Activated T-helper 9 cell treated with anti-CD3 and anti-CD28 coated beads, Interleukin-2, amount 50 U/mL, for 16 hours (primary cell): ENCODE measurements at places on chromosomes 3 and 15.

GRCh38 chr15:85755471-85755870 is 39.3 kb downstream of the KLHL25 start:
- DNase-seq: no peak

DNA sequence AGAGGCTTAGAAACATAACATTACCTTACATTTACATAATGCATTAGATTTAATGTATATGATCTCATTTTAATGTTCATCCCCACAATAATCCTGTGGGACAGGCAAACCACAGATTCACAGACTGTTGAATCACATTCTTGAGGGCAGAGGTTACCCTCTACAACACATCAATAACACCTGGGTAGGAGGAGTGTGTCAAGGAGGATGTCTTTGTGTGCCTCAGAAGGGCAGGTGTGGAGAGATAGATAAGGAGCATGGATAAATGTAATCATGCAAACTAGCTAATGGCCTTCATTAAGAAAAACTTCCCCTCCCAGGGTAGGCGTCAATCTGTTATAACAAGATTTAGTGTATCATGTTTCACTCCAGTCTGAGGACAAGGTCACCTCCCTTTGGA is 12.9 kb upstream of the MB21D2 start:
- no peak for DNase-seq

DNA sequence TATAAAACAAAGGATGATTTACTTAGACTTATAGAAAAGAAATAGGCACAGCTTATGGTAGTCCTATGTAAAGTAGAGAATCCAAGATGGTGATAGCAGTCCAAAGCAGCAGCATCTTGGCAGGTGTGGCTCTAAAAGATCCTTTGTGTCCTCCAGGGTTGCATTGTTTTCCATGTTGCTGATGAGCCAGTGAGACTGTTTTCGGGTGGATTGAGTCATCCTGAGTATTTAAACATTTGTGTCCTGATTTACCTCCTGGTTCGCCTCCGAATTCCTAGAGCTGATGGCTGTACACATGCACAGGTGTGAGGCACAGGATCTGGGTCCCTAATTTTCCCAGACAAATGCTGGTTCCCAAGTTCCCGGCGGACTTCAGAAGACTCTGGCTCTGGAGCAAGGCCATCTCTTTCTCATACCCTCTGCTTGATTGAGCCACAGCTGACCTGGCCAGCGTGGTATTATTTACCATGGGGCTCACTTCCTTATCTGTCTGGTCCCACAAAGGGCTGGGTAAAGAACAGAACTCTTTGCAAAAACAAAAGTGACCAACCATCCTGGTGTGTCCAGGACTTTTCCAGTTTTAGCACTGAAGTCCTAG is 51.0 kb downstream of the ARNT2 start:
- no peak for DNase-seq

DNA sequence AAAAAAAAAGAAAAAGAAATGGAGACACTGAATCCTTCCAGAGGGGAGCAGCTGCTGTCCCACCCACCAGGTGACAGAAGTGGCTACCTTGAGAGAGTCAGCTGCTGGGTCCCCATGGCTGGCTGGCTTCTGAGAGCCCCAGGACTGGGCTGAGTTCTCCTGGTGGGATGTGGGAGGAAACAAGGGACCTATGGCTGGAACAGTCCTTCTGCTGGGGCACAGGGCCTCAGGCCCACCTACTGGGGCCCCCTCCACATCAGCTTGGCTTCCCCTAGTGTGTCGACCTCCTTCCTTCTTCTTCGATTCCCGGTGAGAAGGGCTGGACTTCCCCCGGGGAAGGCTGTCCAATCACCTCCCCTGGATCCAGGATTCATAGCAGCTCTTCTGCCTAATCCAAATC is 32.3 kb downstream of the PRR20G start:
- DNase-seq: no peak

DNA sequence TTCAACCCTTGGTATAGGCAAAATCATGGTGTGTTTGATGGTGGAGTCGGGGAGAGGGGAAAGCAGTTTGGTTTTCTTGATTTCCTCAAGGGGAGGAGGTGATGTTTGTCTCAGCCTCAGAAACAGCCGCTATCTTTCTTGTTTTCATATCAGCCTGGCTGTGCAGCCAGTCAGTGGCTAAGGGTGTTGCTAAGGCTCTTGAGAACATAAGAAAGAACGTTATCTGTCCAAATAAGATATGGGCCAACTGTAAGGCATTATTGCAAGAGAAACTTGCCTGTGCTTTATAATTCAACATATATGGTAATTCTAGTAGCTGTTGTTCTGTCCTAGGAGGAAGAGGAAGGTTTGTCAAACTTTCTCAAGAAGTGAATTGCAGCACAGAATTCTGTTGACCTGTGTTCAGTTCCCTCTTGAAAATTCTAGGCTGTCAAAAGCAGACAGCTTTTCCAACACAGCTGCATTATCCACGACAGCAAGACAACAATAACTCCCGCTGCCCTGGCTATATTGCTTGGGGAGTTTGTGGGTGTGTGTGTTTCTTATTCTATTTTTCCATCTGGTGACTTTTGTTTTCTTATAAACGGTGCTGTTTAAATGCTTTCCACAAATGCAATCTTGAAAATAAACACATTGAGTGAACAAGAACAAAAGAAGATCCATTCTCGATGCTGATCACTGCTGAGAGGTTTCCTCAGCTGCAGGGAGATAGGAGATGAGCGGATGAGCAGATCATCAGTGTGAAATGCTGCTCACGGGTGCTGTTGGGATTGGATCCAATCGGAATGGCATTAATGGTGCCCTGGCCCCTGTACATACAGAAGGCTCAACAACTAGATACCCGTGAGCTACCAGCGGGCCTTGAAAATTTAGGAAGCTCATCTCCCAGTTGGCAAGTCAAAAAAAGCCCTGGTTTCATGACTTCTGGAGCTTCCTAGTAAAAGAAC is 90.8 kb upstream of the TNFAIP8L3 start:
- no peak for DNase-seq

- no peak for DNase-seq
Measured at GRCh38 chr15:53072077-53072476, 281.9 kb upstream of the ONECUT1 start.

DNA sequence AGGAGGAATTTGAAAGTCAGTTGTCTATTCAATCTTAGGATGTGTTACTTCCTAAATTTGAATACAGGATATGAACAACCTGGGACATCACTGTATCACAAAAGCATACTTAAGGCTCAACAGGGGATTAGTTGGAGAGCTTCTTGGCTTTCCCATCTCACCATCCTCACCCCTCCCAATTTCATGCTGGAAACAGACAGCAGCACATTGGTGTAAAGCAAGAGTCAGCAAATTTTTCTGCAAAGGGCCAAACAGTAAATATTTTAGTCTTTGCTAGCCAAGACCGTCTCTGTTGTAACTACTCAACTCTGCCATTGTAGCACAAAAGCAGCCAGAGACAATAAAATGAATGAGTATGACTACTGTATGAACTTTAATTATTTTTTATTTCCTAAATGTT is 94.9 kb downstream of the ERC2 start:
- DNase-seq: no peak

- DNase-seq: no peak
Measured at GRCh38 chr3:157469561-157470294, 33.1 kb downstream of the PTX3 start.

DNA sequence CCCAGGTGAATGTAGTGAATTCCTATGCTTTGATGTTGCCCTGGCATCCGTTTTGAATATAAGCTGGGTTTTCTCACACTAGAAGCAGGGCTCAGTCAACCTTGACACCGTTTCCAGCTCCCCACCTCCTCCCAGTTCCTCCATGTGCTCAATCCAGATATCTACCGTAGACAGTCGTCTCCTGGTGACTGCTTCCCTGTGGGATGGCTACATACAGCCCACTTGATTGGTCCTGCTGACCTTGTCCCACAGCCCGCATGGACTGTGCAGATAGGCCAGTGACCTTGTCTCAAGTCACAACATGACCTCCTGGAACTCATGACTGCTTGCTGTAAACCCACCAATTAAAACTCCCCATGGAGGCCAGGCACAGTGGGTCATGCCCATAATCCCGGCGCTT is 8.1 kb downstream of the SEMA7A start:
- DNase-seq: no peak

DNA sequence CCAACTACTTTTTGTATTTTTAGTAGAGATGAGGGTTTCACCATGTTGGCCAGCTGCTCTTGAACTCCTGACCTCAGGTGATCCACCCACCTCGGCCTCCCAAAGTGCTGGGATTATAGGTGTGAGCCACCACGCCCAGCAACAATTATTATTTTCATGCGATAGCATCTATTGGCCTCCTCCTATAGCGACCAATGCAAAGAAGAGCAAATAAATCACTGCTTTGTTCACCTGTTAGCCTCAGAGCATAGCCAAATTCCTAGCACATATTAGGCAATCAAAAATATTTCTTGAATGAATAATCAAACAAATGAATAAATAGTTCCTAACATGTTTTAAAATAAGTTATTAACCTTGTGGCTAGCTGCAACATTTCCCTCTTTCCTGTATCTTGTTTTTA is 36.8 kb upstream of the TNFSF10 start:
- DNase-seq: no peak

- DNase-seq: no peak
Measured at GRCh38 chr3:169564883-169565282, 98.6 kb downstream of the MECOM start.

GRCh38 chr3:107949394-107949970 is 141.3 kb downstream of the CD47 start:
- no peak for DNase-seq

- no peak for DNase-seq
Measured at GRCh38 chr3:128701342-128702212, 24.4 kb upstream of the RAB7A start.

DNA sequence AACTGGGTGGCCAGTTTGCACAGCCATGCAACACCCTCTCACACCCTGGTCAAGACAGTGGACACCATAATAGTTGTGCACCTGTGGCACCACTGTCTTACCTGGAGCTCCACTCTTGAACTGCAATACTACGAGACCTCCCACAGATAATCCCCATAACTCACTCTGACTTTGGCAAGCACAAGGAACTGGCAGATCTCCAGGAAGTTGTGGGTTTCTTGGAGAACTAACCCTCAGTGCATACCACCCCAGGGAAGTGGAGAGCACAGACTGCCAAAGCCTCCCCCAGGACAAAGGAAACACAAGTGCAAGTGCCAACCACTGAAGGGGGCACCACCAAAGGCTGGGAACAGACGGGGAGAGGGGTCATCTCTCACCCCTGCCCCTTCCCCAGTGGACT is 318.6 kb downstream of the SUCLG2 start:
- DNase-seq: no peak

GRCh38 chr3:101868534-101869464 is 19.5 kb downstream of the NFKBIZ start:
- no peak for DNase-seq

DNA sequence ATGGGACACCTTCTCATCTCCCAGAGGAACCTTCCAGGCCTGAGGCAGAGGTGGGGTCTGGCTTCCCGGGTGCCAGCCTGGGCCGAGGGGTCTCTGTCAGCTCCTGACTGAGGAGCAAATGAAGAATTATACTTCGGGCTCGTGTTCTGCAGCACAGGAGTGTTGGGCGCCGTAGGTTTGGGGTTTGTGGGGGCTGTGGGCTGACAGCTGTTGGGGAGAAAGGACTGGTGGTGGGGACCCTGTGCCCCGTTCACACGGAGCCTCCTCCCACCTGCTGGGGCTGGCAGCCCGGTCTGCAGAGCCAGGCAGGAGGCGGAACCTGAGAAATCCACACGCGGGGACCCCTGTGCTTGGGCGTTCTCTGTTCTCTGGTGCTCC is 59.7 kb downstream of the ADAMTS7 start:
- DNase-seq: no peak

DNA sequence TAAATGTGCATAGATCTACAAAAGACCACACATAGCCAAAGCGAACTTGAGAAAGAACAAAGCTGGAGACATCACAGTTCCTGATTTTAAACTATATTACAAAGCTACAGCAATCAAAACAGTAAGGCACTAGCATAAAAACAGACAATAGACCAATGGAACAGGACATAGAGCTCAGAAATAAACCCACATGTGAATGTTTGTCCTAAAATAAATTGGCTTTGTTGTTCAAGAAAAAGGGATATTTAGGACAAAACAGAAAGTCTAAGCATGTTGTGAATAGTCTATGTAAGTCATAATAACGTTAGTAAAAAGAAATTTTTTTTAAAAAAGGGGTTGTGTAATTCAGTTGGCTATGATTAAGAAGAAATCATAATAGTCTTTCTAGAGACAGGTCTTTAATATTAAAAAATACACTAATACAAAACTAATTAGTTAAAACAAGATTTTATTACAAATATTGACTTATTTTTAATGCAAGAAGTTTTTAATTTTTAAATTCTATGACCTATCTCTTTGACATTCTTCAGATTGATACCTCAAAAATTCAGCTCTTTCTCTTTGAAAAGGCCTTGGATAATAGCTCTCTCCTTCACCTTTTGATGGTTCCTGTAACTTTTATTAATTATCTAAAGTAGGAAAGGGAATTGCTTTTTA is 11.6 kb downstream of the TMEM212 start:
- DNase-seq: no peak

DNA sequence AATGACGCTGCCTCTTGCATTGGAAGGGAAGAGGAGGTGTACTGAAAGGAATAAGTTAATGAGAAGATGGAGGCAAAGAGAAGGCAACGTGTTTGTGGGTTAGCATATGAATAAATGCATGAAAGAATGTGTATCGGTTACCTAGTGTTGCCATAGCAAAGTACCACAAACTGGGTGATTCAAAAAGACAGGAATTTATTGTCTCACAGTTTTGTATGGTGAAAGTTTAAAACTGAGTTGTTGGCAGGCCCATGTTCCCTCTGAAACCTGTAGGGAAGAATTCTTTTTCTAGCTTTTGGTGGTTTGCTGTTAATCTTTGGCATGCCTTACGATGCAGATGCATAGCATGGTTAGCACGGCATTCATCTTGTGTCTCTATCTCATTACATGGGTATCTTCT is 729.9 kb downstream of the MECOM start:
- no peak for DNase-seq

DNA sequence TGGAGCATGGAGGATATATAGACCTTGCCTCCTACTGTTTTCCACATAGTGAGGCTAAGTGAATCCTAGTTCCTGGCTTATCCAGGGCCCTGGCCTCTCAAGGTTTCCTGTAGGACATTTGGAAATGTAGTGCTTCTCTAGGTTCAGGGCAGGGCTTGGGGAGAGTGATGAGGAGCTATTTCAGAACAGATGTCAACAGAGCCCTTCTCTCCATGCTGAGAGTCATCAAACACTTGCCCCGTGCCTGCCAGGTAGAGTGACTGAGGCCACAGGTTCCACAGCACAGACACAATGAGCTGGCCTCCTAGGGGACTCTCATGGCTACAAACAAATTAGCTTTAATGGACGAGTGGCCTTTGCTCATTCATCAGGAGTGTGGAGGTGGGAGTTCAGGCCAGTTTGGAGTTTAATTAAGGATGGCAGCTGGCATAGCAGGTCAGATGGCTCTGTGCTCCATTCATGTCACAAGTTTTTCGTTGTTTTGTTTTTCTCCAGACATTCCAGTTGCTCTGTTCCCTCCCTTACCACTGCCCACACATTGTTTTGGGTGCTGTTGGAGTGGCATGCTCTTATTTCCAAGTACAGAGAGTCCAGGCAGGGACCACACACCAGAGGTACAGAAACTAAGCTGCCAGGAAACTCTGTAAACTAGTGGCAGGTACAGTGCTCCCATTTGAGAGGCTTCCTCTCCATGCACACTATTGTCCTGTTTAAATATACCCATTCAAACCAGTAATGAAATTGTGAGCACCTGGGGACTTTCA is 189.8 kb downstream of the RYR3 start:
- DNase-seq: no peak

GRCh38 chr3:126361211-126361610 is 4.0 kb upstream of the KLF15 start:
- no peak for DNase-seq
